T-helper 22 cell (primary cell): ENCODE measurements at places on chromosomes 12 and 14.

GRCh38 chr14:74917178-74917543 is 5.9 kb downstream of the RPS6KL1 start:
- DNase-seq = no peak

DNA sequence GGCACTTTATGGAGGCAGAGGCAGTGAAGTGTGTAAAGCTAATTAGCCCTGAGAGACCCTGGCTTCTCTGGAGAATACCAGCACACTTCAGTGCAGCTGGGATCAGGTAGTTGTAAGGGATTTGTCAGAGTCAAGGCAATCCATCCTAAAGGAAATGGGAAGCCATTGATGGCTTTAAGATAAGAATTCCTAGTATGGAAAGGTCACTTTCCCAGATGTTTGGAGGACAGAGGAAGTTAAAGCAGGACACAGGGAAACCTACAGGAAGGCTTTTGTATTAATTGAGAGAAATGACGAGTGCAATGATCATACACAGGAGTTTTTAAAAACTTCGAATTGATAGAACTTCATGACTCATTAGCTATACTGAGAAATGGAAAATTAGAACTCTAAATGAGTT is 254.4 kb downstream of the SLC16A7 start:
- no peak for DNase-seq

GRCh38 chr12:125683748-125684381 is 618.6 kb downstream of the AACS start:
- no peak for DNase-seq

DNA sequence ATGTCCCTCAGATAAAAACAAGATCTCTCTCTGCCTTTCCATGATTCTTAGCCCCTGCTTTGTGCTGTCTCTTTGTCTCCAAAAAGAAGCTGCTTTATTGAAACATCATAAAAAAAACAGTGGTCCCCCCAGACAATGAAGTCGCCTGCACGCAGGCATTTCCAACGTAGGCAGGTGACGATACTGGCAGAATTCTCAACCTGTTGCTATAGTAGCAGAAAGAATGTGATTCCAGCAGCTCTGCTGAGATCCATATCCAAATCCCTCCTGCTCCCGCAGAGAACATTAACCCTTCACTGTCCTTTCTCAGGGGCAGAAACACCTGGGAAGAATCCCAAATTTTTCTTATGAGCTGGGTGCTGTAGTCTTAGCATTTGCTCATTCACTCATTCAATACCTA is 84.8 kb downstream of the STON2 start:
- DNase-seq = no peak

DNA sequence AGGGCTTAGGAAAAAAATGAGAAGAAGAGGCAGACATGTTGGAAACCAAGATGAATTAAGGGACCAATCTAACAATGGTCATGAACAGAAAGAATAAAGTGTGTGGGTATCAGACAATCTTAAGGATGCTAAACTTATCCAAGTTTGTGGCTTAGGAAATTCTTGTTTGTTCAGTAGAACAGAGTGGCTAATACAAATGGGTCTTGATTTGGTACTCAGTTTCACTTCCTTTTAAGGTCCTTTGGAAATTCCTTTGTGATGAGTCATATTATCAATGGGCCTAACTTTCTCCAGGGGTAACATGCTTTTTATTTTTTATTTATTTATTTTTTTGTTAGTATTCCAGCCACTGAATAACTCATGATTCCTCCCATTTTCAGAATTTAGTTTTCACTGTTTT is 1154.7 kb upstream of the FLRT2 start:
- no peak for DNase-seq

DNA sequence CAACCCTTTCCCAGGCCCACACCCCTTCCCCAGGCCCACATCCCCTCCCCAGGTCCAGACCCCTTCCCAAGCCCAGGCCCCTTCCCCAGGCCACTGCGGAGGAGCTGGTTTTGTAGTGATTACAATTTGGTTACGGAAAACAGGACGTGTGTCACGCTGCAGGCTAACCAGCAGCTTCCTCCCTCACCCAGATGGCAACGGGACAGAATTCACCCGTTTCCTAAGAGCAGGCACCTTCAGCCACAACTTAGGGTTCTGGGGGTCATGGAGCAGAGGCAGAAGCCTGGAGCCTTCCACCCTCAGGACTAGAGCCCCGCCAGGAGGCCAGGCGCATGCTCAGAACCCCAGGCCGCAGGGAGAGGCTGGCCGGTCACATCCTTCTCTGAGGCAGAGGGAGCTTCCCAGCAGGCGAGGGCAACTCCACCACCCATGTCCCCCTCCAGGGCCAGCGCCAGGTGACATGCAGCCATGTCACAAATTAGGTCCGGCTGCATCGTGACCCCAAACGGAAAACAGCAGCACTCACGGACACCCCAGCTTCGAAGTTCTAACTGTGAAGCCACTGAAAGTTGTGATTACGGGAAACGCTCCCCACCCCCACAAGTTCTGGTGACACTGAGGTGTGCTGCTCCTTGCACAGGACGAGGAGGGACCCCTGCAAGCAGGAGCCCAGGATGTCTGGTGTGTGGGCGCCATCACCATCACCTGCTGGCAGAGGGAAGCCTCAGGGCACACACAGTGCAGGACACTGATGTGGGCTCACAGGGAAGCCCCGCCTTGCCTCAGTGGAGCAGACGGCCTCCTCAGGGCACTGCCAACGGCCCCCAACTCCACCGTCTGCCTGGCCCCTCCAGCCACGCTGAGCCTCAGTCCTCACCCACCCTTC is 7.7 kb downstream of the BRF1 start:
- no peak for DNase-seq

- DNase-seq = no peak
These were observed 14.5 kb upstream of the LLPH start for GRCh38 chr12:66144791-66145754.

DNA sequence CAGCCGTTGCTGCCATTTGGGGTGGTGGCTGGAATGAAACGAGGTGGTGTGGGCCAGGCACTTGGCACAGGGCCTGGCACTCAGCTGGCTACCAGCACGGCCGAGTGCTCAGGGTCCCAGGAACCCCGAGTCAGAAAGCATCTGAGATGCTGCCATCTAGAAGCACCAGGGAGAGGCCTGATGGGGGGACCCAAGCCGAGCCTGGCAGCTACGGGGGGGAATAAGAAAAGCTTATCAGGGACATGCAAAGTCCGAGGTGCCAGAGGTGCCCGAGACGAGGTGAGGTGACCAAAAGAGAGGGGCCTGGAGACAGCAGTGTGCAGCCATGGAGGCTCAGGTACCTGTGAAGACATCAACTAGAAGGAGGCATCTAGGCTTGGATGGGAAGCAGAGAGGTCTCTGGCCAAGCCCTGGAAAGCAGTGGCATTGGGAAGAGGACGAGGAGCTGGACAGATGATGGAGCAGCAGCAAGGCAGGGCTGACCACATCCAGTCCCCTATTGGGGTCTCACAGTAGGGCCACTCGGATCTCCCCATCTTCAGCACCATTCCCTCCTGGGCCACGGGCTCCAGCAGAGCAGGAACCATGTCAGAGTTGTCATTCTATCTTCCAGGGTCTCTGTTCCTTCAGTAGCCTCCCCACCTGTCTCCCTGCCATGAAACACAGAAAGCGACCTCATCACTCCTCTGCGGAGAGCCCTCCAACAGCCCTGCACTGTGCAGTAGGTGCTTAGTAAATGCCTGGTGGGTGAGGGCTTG is 59.3 kb upstream of the DIO3 start:
- DNase-seq = no peak

GRCh38 chr12:93990832-93991803 is 157.3 kb upstream of the PLXNC1 start:
- DNase-seq = no peak

- DNase-seq = no peak
These were observed 14.3 kb downstream of the YBX3 start for GRCh38 chr12:10708862-10709261.

DNA sequence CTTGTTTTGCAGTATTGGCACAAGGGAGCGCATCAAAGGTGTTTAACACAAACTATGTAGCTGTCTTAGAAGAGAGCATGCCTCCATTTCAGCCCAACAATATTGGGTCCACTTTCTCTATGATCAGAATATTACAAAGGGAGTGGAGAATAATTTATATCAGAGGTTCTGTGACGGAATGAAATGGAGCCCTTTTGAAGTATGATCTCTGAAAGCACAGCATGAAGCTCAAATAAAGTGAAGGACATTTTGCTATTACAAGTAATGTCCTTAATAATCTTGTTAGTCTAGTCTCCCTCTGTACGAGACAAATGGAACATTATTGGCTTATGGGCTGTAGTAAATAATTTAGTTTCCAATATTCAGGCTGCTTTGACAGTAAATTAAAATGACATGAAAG is 302.7 kb downstream of the NPAS3 start:
- DNase-seq = no peak

DNA sequence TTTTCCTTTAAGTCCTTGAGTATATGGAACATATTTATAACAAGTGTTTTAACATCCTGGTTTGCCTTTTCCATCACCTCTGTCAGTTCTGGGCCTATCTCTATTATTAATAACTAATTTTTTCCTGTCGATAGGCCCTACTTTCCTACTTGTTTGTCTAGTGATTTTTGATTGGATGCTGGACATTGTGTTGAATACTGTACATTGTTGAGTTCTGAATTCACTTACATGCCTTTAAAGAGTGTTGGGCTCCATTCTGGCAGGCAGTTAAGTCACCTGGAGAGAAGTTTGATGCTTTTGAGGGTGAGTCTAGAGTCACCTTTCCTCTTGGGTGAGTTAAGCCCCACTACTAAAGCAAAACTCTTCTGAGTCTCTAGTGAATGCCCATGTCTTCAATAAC is 77.5 kb upstream of the C14orf180 start:
- DNase-seq = no peak

GRCh38 chr14:64147126-64147790 is 146.9 kb downstream of the ESR2 start:
- no peak for DNase-seq

DNA sequence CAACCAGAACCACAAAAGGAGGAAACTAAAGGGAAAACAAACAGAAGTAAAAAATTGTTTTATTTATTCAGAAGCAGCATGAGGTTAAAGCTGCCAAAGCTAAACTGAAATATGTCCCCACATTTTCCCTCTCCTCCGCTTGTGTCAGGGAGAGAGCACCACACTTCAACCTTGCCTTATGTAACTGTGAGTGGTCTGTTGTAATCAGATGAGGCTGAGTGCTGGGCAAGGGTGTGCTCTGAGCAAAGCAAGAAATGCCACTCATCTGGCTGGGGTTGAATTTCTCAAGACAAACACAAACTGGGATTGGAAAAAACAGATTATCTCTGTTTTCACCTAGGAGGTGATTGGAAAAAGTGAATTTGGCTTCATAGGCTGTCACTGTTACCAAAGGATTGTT is 12.2 kb downstream of the CAPZA3 start:
- DNase-seq = no peak

DNA sequence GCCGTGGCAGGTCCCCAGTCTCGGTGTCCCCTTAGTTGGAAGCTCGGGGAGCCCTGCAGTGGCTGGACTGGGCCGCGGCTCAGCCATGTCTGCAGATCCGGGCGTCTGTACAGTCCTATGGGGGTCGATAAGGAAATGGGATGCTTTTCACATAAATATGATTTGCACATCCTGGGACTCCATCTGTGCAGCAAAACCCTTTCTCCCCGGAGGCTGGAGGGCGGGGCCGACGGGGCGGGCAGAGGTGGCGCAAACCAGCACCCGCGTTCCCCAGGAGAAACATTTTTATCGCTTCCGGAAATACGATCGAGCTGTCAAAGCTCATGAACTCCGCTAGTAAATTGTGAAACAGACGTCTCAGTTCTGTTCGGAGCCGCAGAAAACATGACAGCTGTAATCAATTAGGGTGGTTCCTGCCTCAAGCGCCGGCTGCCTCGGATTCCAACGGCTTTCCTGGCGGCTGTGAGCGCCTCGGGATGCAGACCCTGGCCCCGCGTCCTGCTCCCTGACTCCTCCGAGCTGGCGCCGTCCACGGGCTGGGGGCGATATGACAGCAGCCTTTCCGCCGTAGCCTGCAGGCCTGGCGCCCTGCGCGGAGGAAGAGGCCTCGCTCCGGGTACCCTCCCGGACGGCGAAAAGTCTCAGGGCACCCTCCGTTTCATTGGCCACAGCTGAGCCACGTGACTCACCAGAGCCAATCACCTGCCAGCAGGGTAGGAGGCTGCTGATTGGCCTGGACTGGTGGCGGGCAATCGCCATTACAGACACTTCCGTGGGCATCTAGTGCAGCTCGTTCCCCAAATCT is 23.0 kb downstream of the DIO3 start:
- no peak for DNase-seq

DNA sequence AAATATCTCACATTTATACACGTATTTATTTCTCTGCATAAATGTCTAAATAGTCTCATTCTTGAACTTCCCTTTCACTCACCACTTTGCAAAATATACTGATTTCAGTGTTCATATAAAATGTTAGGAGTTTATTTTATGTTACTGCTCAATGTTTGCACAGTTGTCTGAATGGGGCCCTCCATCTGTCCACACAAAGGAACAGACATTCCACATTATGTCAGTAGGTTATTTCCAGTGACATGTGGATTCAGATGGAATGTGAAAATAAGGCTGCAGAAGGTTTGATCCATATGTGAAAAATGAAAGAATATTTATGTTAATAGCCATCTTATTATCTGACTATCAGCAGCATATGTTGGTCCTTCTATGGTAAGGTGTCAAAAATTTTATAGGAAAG is 994.4 kb upstream of the SEL1L start:
- DNase-seq = no peak

DNA sequence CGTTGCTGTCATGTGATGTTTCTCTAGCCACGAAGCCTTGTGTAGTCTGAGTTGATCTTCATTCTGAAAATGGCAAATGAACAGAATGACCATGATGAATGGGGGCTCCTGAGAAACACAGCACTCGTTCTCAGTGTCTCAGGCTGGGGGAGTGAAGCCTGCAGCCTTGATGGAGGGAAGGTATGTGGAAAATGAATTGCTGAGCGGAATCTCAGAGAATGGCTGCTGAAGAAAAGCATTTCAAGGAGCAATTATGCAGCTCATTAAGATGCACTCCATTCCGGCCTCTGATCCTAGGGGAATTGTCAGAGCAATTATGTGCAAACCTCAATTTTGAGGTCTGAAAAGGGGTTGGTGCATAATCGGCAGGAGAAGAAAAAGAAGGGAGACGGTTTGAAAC is 167.1 kb downstream of the CHST11 start:
- no peak for DNase-seq

DNA sequence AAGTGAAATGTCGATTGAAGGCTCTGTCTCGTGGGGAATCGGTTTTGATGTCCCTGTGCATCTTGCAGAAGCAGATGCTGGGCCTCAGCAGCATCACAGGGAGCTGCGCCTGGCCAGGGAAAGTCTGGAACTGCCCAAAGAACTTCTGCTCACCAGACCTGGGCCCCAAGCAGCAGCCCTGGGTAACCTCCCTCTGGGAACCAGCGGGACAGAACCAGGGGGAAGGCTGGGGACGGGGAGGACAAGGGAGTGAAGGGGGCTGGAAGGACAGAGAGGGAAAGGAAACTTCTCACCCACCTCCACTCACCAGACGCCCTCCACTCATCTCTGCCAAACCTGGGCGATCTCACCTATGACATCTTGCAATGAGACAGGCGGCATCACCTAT is 26.8 kb upstream of the C14orf180 start:
- no peak for DNase-seq

DNA sequence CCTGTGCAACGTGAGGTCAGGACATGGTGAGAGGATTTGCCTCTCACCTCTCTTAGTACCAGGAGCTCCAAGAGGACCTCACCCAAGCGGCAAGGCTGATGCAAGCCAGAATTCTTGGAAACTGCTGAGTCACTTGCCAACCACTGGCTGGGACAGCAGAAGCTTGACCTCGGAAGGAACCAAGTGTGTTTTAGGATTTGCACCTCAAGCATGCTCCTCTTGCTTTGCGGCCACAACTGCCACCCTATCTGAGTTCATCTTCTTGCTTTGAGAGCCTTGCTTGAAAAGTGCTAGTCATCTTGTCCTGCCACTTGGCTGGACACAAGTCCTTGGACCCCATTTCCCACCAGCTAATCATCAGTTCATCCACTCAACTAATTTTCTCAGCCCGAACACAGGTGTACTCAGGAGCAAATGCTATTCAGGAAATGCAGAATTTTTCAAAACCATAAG is 195.8 kb downstream of the SLC25A21 start:
- no peak for DNase-seq
